ENCODE measurements at places on chromosomes 4 and X. TPM values are rescaled to one million over a fixed set of nuclear protein-coding genes. Genes with fewer than 3 reads are reported as not detected.

Gene ITM2A
- total RNA-seq = 200 TPM

Gene SLC49A3
- 2.7 TPM for total RNA-seq

Gene RTL5
- total RNA-seq = 2.7 TPM

Gene MSANTD1
- total RNA-seq = 1.5 TPM

Gene FAM149A
- total RNA-seq = 1.4 TPM

Gene KLF8
- total RNA-seq = 20.5 TPM

Gene BLTP1
- 118 TPM for total RNA-seq

Gene TMEM154
- 25.2 TPM for total RNA-seq

Gene SLC4A4
- total RNA-seq = 0.52 TPM

Gene NAT8L
- not detected for total RNA-seq
